ENCODE measurements at places on chromosomes 5 and 9.

DNA sequence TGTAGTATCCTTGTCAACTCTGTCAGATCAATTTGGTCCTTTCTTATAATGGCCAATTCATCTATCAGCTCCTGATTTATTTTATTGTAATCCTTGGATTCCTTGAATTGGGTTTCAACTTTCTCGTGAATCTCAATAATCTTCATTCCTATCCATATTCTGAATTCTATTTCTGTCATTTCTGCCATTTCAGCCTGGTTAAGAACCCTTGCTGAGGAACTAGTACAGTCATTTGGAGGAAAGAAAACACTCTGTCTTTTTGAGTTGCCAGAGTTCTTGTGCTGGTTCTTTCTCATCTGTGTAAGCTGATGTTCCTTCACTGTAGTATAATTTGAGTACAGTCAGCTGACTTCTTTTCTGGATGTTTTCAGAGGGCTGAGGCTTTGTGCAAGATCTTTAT, 84.5 kb downstream of the CETN3 start:
- DNase-seq: no peak

- DNase-seq: no peak
Observed at GRCh38 chr5:4730279-4730678, 409.9 kb upstream of the ADAMTS16 start.

DNA sequence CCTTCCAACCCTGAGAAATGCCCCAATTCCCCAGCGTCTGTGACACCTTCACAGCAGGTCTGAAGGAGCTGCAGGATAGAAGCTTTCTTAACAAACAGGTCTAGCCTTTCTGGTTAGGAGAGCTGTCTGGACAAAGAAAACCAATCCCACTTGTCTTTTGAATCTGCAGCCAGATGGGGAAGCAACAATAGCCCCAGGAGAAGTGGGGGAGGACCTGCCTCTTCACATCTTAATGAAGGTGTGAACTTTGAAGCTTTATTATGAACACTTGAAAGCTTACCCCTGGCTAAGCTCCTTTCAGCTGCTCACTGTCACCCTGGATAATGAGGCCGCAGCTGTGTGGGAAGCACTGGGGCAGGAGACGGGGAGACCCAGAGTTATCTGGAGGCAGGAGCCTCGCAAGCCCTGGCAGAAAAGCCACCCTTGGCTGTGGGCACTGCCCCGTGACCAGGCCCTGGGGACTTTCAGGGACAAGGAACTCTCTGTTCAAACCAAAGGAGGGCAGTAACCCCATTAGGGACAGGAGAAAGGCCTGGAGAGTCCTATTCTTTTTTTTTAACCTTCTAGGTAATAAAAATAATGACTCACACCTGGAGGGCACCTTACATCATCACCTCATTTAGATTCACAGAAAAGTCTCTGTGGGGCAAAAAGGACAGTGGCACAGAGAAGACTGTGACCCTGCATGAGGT, 151.8 kb upstream of the RAD23B start:
- DNase-seq: no peak

GRCh38 chr5:65017636-65018035, 248.9 kb downstream of the CWC27 start:
- DNase-seq: no peak

DNA sequence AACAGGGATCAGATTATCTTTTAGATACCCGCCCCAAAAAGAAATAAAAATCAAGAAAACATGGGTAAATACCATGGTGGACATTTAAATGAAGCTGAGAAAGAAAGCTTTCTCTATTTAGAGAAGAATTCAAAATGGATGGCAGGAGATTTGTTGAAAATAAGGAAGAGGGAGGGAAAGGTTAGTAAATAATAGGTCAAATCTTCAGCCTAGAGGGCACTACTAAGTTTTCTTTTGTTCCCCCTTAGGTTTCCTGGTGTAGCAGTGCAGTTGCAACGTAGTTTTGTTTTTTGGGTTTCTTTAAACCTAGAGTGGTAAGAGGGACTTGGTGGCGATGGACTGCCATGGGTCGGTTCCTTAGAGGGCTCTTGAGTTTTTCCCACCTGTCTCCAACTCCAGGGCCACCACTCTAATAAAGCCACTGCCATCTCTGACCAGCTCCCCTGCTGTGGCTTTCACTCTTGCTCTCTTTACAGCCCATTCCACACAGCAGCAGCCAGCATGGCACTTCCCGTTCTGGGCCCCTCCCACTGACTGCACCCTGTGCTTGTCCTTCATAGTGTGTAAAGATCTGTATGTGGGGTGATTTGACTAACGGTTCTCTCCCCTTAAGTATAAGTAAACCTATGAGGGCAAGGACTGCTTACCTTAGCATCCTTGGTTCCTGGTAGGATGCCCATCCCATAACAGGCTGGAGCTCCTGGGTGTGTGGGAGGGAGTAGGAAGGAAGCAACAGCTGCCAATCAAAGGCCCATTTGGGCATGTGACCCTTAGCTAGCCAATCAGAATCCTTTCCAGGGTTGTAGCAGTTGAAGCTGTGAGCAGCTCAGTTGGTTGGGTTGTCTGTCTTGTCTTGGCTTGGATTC, 118.3 kb downstream of the SLC1A3 start:
- DNase-seq: peak; percentile 50

DNA sequence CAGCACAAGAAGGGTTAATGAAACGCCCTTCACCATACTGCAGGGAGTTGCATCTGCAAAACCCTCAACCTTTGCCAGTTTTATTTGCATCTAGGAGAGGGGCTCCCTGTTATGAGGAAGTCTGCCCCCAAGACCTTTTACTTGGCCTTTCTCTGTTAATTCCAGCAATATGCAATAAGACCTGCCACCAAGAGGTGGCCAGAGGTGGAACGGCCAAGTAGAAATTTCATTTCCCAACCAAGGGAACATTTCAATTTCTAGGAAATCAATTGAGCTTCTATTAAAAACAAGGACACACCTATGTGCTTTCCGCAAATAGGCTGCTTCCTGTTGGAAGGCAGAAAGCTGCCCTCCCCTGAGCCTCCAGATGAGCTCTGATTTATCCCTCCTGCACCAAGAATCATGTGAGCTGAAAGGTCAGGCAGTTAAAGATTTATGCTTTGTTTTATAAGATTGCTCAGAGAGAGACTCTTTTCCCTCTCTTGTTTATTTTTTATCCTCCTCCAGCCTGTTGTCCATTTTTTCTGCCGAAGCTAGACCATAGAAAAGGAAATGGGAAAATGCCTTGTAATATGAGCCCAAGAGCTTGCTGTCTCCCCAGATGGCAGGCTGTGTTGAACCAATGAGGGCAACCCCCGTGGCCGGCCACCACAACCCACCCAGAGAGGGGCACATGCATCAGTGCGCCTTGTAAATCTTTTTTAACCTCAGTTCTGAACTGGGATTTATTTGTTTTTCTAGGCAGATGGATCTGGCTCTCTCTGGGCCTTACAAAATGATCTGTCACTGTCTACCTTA, 572.8 kb downstream of the TLE1 start:
- DNase-seq: no peak

DNA sequence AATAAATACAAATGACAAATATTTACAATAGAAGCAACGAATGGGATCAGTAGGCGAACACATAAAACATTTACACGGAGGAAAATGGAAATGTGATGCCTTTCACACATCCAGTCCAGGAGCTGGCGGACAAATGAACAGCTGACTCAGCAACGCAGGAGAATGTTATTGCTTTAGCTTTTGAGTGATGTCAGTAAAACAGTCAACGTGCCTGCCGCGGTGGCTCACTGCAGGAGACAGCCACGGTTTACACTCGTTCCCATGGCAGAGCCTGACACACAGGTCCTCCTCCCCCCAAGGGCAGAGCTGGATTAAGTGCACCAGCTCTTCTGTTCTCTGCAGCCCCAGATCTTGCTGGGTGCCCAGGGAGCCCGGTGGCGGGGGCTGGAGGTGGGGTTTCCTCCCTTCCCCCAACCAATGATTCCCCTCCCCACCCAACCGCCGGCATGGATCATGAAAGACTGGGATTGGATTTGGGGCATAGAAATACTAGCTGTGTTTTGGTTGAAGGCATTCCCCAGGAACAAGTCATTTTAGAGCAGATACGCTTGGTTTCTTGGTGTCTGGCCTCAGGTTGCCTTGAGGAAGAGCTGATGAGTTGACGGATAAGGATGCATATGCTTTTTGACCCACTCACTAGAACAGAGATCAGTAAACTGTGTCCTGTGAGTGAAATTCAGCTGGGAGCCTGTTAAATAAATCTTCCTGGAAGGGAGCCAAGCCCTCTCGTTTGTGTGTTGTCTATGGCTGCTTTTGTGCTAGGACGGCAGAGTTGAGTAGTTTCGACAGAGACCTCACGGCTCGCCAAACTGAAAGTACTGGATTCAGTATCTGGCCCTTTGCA, 12.5 kb downstream of the STC2 start:
- no peak for DNase-seq

DNA sequence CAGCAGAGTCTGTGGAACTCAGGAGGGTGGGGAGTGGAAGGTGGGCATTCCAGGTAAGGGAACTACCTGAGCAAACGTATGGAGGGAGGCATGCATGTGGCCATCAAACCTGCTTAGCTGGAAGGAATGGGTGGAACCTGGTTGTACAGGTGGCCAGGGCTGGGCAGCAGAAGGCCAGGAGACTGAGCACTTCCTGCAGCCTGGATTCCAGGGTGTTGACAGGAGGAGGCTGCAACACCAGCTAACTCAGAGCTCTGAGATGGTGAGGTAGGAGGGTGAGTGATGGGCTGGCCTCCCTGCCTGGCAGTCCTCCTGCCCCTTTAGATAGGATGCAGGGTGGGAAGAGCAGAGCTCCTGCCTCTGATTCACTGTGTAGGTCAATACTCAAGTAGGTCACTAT, 92.5 kb upstream of the CPEB4 start:
- DNase-seq: no peak

GRCh38 chr9:116737152-116737546, 50.0 kb downstream of the TRIM32 start:
- DNase-seq: peak; percentile 69

- no peak for DNase-seq
Observed at GRCh38 chr5:943918-944620, 51.4 kb downstream of the TRIP13 start.

DNA sequence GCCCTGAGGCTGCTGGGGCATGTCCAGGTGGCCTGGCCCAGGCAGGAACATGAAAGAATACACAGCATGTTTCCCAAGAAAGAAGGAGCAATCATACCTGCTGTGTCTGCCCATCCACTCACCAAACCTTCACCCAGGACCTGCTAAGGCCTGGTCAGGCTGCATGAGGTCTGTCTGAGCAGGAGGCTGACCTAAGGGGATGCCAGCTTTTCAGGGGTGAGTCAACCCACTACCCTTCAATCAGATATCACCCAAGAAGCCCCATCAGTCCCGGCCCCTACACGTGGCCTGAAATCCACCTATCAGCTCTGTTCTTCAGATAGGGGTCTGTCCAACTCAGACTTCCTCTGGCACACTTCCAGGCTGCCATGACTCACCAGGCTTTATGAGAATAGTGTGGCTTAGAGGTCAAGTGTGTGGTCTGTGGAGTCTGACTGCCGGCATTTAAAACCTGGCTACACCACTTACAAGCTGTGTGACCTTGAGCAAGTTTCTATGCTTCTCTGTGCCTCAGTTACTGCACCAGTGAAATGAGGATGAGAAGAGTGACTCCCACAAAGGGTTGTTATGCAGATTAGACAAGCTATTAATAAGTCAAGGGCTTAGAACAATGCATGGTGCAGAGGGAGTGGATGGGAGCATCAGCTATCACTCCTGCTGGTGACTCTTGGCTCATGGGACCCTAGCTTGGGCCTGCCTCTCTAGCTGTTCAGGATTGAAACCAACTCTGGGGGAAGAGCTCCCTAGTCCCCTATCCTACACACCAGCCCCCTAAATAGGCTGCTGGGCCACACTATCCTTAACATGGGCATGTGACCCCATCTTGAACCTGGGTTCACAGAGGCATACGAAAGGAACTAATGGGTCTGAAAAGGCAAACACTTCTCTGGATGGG, 130.3 kb downstream of the PAX5 start:
- DNase-seq: peak; percentile 75

GRCh38 chr5:166276006-166276405, 2015.4 kb upstream of the WWC1 start:
- DNase-seq: no peak

GRCh38 chr5:98902733-98903132, 26.1 kb downstream of the CHD1 start:
- DNase-seq: no peak

DNA sequence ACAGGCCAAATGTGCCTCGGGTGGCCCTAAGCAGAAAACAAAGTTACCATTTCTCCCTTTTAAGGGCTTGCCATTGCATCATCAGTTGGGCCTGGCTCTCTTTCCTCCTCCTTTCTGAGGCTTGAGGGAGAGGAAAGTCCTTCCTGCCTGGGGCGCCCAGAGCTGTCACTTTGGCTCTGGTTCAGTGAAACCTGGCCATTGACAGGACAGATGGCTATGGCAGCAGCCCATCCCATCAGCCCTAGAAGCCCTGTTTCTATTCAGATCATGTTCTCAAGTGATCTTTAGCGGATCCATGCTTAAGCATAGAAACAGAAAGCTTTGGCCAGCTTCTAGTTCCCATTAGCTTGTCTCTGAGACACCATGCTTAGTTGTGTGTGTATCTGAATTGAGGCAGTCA, 293.4 kb downstream of the YTHDC2 start:
- no peak for DNase-seq

GRCh38 chr9:73056245-73056644, 95.4 kb upstream of the ANXA1 start:
- DNase-seq: no peak

DNA sequence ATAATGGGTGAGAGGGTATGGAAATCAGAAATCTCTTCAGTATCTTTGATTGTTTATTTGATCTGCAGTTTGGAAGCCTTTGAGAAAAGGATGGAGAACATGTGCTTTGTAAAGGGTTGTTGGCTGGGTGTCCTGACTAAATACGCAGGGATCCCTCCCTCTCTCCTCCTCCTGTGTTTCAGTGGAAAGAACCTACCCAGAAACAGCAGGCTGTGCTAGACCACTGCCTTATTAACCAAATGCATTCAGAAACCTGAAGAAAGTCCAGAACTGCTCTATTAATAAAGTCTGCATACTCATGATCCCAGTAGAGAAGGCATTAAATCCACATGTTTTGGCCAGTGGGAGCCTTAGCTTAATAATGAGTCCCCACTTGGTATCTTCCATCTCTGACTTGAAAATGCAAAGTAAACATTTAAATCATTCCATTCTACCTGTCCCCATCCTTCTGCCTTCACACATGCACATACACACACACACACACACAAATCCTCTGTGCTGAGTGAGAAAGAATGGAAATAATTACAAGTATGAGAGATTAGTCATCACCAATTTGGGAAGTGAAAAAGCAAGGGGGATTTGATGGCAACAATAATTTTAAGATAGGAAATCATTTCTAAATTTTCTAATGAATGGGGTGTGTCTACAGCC, 10.0 kb upstream of the LECT2 start:
- DNase-seq: no peak

- DNase-seq: no peak
Observed at GRCh38 chr9:17082343-17083064, 52.3 kb upstream of the CNTLN start.

GRCh38 chr5:162372256-162372655, 304.7 kb downstream of the GABRG2 start:
- DNase-seq: no peak

- DNase-seq: no peak
Observed at GRCh38 chr9:137316012-137316981, 14.2 kb upstream of the NRARP start.

- DNase-seq: no peak
Observed at GRCh38 chr5:93600409-93601070, 17.5 kb downstream of the NR2F1 start.

GRCh38 chr9:68493958-68494577, 46.6 kb downstream of the TMEM252 start:
- no peak for DNase-seq

GRCh38 chr5:156383510-156384265, 56.7 kb downstream of the SGCD start:
- no peak for DNase-seq
